MCF 10A (cell line): ENCODE measurements at places on chromosomes 4 and X.

- no peak for DNase-seq
Measured at GRCh38 chr4:86961605-86962295, 26.9 kb downstream of the AFF1 start.

DNA sequence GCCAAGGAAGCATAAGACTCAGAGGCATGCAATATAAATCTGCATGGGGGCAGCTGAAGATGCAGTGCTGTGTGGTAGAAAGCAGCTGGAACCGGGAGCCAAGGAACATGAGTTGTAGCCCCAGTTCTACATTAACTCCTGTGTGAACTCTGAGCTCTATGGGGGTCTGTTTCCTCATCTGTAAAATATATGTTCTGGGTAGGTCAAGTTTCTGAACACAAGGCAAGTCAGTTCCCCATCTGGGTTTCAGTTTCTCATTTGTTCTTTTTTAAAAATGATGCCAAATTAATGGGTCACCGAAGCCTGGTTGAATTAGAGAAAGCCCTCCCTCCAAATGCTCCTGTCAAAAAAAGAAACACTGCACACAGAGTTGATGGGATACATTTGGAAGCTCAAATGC, 24.0 kb downstream of the UNC5C start:
- no peak for DNase-seq

DNA sequence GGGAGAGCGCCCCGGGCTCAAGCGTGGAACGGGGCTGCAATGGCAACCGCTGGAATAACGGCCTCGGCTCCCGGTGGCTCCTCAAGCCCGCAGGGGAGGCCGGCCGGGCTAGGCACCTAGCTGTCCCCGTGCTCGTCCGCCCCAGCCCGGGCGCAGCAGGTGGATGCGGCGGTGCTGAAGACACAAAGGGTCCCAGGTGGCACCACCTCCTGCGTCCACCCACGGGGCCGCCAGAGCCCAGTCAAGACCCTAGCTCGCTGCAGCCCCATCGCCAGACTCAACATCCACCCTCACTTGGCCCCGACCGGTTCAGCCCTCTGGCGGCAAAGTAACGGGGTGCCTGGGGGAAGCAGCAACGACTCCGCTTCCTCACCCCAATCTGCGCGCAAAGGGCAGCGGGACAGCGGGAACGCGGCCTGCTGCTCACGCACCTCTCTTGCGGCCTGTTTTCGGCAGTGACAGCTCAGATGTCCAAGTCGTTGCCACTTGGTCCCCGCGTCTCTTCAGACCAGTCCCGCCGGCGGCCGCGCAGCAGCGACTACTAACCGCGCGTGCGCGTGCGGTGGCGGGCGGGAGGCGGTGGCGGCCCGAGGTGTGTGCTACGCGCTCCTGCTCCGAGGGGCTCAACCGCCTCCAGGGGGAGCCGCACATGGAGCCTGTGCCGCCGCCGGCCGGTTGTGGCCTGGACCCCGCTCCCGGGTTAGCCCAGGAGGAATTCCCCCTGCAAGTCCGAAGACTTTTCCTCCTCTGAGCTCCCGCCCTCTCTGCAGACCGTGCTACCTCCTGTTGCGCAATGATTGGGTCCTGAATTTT, at the start of gene CLGN:
CLGN (minus strand) TSS at position 543 of the 813 bp plus-strand sequence. CDS start 14,570 bp downstream, outside the sequence.
- DNase-seq, result peak; percentile 65

DNA sequence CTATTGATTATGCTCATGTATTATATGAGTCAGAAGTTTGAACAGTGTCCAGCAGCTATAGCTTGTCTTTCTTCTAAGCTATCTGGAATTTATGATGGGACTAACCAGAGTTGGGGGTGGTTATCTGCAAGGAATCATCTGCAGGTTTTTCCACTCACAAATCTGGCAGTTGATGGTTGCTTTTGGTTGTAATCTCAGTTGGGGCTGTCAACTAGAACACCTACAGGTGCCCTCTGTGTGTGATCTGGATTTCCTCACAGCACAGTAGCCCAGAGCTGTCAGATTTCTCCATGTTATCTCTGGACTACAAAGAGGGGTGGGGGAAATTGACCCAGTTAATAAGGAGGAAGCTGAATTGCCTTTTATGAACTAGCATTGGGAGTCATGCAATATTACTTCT, 51.4 kb upstream of the MAP9 start:
- DNase-seq, result no peak

DNA sequence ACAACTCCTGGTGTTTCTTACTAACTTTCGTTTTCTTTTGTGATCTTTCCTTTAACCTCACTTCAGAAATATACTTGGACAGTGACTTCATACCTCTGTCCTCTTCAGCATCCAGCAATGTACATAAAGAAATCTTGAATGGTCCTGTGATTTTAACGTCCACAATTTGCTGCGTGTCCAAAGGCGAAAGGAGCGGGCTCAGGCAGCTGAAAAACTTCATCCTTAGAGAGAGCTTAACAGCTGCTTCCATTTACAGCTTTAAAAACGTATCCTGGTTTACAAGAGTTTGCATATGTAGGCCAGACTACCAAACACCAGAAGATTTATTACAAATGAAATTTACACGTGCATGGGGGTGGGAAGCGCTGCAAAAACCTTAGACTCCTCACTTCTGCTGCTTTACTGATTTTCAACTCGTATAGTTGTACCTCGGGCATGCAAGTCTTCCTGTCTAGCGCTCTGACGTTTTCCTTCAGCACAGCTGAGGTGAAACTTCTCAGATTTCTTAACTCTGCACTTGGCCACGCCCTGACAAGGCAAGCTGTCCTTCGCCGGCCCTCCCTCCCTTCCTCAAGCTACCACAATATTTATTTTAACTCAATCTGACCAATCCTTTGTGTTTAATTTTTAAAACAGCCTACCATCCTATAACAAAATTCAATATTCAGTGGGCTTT, 406.4 kb downstream of the FAM47A start:
- DNase-seq, result peak; percentile 73

DNA sequence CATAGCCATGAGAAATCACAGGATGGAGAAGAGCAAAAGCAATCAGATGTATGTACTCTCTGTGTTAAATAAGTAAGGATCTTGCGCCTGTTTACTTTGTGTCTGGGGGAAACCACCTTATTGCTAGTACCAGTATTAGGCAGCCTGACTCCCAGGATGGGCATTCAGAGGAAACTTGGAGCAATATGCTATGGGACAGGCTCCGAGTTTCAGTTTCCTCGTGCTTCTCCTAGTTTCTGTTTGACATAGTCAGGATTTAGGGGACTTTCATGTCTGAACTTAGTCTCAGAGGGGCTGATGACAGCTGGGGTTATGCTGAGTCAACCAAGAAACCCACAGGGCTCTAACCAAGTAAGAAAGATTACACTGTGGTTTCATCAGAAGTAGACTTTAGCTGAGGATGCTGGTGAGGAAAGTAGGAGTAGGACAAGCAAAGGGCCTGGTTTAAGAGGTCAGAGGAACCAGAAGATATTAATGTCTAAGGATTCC, 13.5 kb downstream of the NSUN7 start:
- no peak for DNase-seq

- DNase-seq, result no peak
Measured at GRCh38 chrX:152024710-152025109, 50.2 kb upstream of the GABRE start.

DNA sequence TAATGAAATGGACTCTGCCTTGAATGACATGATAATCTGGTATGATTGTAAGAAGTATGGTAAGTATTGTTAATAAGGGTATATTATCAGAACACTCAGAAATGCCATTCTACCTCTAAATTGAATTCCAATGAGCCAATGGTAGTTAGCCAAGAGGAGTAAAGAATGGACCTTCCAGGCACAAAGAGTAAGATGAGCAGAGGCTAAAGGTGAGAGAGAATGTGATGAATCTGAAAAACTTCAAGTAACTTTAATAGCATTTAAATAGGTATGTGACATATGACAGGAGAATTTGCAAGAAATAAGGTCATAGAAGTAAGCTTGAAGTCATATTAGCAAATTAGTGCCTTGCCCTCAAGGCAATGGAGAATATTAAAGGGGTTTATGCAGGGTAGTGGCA, 152.4 kb downstream of the BANK1 start:
- no peak for DNase-seq

DNA sequence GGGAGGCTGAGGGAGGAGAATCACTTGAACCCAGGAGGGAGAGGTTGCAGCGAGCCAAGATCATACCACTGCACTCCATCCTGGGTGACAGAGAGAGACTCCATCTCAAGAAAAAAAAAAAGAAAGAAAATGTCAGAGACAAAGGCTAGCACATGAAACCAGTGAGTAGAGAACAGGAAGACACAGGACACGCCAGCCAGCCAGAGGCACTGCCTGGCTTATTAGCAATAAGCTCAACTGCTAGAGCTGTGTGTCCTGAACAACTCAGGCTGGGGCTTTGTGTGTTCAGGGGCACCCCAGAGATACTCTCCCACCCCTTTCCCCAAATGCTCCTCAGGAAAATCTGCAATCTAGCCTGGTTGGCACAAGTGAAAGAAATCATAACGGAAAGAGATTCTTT, 60.0 kb downstream of the RHOH start:
- no peak for DNase-seq

DNA sequence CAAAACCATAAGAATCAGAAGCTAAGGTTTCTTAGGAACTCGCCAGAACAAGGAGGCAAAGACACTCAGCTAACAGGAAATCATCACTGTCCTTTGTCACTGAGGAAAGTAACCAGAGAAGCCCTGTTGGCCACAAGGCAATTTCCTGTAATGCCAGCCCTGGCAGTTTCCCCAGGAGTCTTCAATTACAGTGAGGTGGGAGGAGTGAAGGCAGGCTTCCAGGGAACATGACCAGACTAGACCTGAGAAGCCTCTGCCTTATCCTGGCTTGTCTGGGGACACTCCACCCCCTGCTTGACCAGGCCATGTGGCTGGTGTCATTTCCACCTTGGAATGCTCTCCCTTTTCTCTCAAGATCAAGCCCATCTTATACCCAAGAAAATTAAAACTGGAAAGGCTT, 125.3 kb downstream of the COL4A6 start:
- DNase-seq, result peak; percentile 86

DNA sequence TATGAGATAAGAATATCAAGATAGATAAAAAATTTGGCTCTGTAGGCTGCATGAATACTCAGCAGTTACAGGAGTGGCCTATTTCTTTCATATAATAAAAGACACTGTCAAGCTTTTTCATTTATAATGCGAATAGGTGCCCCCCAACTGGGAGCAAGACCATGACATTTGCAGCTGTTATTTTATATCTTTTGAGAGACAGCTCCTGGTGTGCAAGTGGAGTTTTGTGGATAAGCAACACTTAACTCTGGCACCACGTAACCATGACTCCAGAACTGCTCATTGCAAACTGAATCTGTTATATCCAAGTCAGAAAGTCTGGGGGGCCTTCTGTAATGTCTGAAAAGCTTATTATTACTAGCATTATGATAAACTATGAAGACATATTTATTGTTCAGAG, 1372.4 kb downstream of the C4orf33 start:
- no peak for DNase-seq

DNA sequence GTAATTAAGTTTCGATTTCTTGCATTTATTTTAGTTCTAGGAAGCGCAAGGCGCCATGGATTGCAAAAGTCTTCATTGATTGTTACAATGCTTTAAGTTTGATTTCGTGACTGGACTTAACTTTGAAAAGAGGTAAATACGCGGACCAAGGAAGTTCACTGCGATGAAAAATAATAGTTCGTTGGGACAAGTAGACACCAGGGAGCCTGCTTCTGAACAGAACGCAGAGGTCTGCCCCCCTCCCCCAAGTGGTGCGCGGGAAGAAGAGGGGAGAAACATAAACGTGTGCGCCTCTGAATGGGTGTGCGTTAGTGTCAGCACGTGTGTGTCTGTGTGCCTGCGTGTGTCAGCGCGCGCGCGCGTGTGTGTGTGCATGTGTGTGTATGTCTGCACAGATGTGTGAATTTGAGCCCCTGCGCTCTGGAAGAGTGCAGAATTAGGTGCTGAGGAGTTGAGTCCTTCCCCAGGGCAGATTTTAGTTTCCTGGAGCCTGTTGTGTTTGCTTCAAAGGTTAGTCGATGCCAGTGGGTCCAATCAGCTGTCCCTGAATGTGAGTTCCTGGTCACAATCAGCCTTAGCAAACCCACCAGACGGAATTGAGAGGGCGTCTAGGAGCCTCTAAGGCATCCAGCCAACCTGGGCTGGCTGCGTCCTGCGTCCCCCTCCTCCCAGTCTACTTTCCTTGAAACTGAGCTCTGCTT, 5.8 kb upstream of the POU4F2 start:
- DNase-seq, result no peak

- peak; percentile 61 for DNase-seq
Measured at GRCh38 chr4:138734746-138735145, 280.8 kb upstream of the NOCT start.

DNA sequence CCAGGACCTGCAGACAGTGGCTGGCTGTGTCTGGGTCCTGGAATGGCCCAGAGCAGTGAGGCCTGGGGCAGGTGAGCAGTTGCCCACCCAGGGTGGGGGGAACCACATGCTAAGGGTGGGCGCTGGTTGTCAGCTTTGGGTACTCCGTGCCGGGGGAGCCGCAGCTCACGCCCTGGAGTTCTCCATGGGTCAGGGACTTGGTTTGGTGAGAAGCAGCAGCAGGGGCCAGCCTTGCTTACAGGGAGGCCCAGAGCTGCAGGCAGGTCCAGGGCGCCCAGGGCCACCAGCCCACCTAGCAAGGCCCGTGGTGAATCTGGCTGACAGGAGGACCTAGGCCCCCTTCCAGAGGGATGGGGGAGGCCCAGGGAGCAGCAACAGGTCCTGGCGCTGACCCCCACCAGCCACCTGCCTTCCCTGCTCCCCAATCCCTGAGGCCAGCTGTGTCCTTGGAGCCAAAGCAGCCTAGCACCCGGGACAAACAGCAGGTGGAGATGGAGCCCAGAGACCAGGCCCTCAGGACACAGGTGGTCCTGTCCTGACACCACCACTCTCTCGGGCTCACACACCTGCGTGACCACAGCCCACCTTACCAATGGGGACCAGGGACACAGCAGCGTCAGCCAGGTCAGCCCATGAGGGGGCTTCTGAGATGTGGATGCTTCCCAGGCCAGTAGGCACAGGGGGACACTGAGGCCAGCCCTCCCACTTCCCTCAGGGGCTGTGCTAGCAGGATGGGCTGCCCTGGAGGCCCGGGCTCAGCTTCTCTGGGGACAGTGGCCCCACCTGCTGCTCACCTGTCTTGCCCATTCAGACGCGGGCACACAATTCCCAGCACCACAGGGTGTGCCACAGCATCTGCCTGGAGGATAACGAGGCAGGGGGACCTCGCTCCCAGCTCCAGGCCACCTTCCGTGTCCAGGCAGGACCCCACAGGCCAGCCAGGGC, 3.5 kb downstream of the MXD4 start:
- DNase-seq, result no peak
